ENCODE measurements at places on chromosomes 1 and 21. TPM values are rescaled to one million over a fixed set of nuclear protein-coding genes. Genes with fewer than 3 reads are reported as not detected.

DNA sequence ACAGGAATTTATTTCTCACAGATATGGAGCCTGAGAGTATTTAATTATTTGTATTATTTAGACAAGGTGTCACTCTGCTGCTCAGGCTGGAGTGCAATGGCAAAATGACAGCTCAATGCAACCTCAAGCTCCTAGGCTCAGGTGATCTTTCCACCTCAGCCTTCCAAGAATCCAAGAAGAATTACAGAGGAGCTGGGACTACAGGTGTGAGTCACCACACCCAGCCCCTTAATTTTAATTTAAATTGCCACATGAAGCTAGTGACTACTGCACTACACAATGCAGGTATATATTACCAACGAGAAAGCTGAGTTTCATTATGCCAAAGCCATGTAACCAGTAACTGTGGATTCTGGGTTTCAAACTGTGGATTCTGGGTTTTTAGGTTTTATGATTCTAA lies 2.1 kb downstream of the KHDC4 start:
- DNase-seq = no peak

DNA sequence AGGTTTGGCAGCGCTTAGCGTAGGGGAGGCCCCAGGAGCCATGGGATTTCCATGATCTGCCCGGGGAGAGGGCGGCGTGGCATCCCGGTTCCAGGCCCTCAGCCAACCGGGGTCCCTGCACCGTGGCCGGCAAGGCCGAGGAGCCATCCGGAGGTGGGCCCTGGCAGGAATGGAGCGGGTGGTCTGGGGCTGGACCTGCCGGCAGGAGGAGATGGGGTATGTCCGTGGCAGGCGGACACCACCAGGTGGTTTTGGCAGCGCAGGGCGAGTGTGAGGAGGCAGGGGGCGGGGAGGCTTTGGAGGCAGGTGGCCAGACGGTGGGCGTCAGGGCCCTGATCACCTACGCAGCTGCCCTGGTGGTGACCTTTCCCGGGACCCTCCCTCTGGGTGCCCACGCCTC lies 10.3 kb downstream of the PRKCZ start:
- DNase-seq = no peak

DNA sequence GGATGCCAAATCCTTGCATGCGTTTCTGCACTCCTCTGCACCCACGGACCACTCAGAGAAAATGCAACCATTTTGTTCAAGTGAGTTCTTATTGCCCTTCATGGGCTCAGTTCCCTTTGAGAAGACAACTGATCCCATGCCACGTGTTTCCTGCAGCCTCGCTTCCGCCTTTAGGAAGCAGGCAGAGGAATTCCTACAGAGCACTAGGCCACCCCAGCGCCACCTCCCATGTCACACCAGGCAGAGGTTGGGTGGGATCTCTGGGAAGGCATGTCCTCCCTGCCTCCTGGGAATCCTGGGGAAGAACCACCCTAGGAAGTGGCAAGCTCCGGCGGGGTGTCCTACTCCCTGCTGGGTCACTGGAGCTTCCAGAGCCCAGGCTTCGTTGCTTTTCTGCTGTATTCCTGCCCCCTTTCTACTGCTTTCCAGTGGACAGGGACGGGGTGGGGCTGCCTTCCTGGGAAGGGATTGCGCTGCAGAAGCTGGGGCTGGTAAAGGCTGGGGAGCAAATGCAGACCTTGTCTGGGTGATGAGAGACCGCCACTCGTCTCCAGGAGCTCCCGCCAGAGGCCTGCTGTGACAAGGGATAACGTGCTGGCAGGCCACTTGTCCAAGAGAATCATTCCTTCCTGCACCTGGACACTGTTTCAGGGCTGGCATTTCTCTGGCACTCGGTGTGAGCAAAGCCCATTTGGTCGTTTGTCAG lies 478.2 kb upstream of the VAMP3 start:
- peak; percentile 28 for DNase-seq

- DNase-seq = no peak
Measured at GRCh38 chr1:196538473-196538872, 69.8 kb downstream of the KCNT2 start.

- DNase-seq = no peak
Measured at GRCh38 chr1:245118806-245119205, 36.0 kb upstream of the KIF26B start.

DNA sequence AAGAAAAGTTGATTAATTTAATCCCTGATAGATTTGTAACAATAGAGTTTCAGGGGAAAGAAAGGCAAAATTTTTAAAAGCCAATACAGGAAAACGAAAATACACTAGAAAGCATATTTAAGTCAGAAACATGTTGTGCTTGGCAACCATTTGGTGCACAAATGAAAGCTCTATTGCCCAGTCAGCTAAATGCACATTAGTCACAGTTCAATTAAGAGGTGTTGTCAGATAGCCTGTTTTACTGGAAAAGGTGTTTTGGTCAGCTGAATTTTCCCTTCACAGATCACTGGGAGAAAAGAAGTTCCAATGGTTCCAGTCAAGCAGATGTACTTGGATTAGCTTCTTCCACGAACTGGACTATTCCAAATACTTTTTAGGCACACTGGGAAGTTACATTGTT lies 25.4 kb downstream of the RGS4 start:
- DNase-seq = no peak

- DNase-seq = no peak
Measured at GRCh38 chr21:29346281-29346680, 47.6 kb downstream of the BACH1 start.

DNA sequence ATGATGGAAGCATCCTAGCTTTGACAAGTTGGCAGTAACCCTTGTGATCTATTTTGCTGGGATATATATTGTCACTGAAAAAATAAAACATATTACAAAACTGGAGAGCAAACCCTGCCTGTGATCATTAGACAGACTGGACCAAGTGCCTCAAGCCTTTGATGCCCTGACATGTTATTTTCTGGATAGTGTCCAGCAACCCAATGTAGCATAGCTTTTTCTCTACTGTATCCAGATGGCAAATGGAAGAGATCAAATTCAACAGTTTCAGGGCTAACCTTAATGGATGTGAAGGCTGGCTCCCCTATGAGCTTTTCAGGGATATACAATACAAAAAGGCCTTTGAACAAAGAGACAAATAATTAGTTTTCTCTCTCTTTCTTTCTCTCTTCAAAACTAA lies 25.1 kb downstream of the WARS2 start:
- no peak for DNase-seq

DNA sequence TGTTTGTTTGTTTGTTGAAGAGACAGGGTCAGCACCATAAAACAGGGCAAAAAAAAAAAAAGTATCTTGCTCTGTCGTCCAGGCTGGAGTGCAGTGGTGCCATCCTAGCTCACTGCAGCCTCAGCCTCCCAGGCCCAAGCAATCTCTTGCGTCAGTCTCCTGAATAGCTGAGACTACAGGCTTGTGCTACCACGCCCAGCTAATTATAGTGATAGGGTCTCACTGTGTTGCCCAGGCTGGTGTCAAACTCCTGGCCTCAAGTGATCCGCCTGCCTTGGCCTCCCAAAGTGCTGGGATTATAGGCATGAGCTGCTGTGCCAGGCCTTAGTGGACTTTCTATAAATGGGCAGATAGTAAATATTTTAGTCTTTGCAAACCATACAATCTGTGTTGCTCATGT lies 19.2 kb downstream of the DDI2 start:
- DNase-seq = no peak

DNA sequence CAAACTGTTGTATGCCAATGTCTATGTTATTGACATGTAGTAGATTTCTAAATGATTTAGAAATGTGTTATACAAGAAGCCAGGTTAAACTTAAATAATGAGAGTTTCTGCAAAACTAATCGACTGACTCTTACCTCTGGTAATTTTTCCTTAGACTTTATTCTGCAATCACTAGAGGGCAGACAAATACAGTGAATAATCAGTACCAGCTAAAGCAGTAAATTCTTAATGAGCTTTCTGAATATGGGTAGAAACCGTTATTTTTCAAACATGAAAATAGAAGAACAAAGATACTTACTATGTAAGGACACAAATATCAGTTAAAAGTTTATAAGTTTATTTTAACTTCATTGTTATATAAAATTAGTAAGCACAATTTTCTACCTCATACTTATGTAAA lies 97.9 kb upstream of the RGS1 start:
- no peak for DNase-seq

DNA sequence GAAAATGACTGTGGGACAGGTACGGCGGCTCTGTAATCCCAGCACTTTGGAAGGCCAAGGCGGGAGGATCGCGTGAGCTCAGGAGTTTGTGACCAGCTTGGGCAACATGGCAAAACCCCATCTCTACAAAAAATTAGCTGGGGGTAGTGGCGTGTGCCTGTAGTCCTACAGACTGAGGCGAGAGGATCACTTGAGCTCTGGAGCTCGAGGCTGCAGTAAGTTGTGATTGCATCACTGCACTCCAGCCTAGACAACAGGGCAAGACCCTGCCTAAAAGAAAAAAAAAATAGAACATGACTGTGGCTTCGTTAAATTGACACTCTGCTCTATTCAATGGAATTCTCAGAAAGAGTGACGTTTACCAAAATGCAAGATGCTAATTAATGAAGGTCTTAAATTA lies 3.9 kb upstream of the DBT start:
- no peak for DNase-seq

DNA sequence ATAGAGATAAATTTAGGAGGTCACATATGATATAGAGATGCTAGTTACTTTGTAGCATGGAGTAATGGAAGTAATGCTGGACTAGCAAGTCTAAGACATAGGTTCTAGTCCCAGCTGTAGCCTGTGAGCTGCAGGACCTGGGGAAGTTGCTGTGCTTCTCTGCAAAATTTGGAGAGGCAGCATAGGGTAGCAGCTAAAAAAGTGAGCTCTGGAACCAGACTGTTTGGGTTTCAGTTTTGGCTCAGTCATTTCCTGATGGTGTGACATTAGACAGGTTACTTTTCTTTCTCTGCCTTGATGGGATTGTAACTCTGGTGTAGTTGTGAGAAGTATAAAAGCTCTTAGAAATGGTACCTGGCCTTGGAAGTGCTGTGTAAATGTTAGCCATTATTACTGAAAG lies 3.3 kb downstream of the METTL13 start:
- no peak for DNase-seq

DNA sequence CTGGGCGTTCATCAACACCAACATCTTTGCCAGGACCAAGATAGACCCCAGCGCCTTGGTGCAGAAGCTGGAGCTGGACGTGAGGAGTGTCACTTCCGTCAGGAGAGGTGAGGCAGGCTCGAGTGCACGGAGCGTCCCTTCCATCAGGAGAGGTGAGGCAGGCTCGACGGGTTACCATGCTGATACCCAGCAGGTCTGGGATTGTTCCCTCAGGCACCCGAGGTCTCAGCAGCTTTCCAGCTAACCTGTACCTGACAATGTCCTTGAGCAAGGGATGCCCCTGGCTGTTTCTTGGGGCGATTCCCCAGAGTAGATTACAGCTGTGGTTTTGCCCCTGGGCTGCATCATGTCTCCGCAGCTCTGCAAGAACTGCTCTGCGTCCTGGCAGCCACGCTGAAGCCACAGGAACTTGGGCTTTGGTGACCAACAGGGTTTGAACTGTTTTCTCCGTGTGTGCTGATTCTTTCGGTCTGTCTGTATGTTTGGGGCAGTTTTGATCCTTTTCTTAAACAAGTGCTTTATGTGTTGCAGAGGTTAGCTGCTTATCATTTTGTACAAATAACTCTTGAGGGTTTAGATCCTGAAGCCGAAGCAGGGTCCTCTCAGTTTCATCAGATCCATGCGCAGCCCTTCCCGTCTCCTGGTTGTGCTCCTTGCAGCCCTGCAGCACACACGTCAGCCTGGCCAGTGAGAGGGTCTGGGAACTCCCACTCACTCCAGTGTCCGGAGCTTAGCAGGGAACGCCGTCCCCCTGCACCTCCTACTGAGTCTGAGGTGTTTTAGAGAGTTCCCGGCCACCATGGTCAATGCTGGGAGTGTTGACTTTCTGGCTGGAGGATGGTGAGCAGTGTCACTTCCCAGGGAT lies 4.1 kb downstream of the SLX9 start:
- no peak for DNase-seq

- DNase-seq = no peak
Measured at GRCh38 chr1:225891229-225891972, 2.5 kb upstream of the LEFTY1 start.

GRCh38 chr21:32994305-32994704 lies 31.4 kb upstream of the OLIG2 start:
- DNase-seq = no peak

NUAK2 gene
- 0.96 TPM for total RNA-seq

PPCS gene
- 77.5 TPM for total RNA-seq

IFNAR2 gene
- total RNA-seq = 55.2 TPM

PDPN gene
- 29.5 TPM for total RNA-seq

COL11A1 gene
- total RNA-seq = not detected
